ENCODE measurements at places on chromosomes 7 and 10.

DNA sequence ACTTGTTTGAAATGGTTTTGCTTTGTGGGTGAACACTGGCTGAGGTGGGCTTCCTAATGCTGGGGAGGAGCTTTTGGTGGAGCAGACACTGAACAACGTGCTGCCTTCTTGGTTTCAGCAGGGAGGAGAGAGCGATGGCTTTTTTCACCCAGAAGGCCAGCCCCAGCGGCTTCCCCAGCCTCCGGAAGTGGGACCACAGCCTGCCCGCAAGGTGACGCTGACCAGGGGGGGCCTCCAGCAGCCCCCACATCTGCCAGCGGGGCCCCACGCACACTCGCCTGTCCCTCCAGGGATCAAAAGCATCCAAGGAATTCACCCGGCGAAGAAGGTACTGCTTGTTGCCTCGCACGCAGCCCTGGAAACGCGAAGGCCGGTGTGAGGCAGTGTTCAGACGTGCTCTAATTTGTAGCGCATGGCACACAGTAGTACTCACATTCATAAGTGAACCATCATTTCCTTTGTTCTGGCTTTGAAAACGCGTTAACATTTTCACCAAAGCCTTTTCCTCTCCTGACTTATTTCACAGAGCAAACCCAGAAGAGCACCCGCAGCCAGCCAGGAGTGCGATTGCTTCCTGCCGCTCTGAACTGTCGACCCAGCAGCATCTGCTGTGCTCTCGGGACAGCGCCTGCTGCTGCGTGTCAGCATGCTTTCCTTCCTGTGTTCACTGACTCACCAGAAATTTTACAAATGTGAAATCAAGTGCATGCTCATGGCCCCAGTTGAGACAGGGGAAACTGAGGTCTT is 48.4 kb downstream of the SHH start:
- DNase-seq = no peak

DNA sequence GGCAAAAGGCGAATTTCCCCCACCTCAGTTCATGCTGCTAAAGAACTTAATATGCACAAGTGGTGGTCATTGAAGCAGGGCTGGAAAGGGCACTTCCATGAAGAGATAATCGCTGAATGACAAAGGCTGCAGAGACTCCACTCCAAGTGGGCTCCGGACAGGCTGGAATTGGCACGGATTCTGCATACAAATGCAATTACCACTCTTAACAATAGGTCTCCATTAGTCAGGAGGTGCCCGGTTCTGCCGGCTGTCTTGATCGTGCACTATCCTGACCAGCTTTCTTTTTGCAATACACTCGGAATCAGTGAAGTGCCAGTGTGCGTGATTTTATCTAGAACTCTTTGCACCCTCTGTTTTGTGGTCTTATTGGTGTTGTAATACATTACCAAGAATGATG is 49.7 kb downstream of the INSYN2A start:
- no peak for DNase-seq

GRCh38 chr7:157513162-157513621 is 176.4 kb downstream of the DNAJB6 start:
- DNase-seq = peak; percentile 40

DNA sequence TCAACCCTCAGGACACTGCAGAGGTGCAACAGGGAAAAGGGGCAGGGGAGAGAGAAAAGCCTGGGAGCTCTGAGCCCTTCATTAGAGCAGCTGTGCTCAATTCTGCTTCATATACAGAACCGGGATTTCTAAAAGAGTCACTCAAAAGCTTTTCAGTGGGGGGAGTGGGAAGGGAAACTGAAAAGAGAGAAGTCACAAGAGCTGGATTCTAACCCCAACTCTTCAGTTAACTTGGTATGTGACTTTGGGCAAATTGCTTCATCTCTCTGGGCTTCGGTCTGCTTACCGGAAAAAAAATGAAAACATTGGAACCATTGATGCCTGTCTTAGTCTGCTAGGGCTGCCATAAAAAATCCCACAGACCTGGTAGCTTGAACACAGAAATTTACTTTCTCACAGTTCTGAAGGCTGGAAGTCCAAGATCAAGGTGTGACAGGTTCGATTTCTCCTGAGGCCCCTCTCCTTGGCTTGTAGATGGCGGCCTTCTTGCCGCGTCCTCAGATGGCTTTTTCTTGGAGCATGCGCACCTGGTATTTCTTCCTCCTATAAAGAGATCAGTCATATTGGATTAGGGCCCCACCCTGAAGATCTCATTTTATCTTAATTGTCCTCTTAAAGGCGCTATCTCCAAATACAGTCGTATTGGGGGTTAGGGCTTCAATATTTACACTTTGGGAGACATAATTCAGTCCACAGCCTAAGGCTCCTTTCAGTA is 118.3 kb upstream of the KMT2E start:
- DNase-seq = no peak

DNA sequence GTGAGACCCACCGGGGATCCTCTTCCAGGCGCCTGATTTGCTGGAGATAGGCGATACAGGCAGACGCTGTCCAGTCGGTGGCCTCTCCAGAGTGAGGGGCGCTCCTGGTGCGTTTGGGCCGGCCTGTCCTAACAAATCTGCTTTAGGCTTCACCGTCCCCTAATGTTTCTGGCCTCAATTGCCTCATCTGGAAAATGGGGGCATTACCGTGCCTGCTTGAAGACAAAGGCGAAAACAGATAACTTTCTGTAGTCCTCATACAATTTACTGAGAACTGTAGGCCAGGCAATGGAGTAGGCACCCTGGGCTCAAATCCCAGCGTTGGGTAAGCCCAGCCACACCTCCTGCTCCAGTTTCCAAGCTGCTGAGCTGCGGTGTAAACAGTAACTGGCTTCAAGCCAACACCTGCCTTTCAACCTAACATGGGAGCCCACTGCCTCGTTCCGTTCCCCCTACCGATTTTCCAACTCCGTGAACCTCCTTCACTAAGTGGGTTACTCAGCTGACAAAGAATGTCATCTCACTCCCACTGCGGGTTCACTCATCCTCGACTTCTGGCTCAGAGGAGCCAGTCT is 589 bp upstream of the ZFAND4 start:
- DNase-seq = peak; percentile 22
